ENCODE measurements at places on chromosomes 2 and 18. TPM values are rescaled to one million over a fixed set of nuclear protein-coding genes. Genes with fewer than 3 reads are reported as not detected.

DNA sequence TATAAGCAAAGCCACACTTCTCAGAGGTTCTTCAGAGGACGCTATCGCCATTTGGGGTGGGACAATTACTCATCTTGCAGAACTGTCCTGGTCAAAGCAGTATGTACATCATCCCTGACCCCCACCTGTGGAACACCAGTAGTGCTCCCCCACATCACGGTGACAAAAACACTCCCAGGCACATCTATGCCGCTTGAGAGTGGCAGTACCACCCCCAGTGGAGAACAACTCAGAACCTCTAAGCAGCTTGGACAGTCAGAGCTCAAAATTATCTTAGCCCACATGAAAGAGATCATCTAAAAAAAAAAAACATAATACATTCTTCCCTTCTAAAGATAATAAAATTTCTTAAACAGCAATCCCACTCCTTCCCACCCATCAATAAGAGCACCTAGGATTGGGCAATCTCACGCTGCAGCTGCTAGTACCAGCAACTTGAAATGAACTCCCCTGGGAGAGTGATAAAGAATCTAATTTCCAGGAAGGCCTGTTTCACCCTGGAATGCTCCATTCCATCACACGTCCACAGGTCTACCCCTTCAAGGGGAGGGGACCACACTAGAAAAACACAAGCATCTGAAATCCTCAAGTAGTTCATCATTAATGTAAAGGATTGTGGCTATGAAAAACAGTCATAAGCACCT, 31.7 kb downstream of the LRP2 start:
- no peak for DNase-seq

- no peak for DNase-seq
Observed at GRCh38 chr2:45330637-45331409, 280.2 kb downstream of the SRBD1 start.

KCNG3 gene
- polyA plus RNA-seq: 0.03 TPM

GRCh38 chr2:1757567-1757966, 13.3 kb upstream of the PXDN start:
- no peak for DNase-seq

All from SK-N-SH (cell line).